T-helper 1 cell (primary cell): ENCODE measurements at places on chromosomes 11 and 22.

GRCh38 chr11:16776711-16777612 is 38.5 kb downstream of the C11orf58 start:
- no peak for DNase-seq

DNA sequence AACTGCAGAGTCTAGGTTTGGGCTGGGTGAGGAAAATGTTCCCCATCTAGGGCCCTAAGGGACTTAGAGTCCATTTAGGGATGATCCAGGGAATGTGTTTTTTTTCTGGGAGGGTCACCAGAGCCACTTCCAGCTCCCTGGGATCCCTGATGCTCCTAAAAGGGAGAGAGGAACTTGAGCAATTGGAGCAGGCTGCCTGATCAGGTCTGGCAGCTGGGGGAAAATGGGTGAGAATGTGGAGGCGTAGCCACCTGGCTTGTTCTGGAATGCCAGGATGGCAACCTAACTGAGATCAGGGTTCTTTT is 1.2 kb downstream of the PGAP2 start:
- no peak for DNase-seq

DNA sequence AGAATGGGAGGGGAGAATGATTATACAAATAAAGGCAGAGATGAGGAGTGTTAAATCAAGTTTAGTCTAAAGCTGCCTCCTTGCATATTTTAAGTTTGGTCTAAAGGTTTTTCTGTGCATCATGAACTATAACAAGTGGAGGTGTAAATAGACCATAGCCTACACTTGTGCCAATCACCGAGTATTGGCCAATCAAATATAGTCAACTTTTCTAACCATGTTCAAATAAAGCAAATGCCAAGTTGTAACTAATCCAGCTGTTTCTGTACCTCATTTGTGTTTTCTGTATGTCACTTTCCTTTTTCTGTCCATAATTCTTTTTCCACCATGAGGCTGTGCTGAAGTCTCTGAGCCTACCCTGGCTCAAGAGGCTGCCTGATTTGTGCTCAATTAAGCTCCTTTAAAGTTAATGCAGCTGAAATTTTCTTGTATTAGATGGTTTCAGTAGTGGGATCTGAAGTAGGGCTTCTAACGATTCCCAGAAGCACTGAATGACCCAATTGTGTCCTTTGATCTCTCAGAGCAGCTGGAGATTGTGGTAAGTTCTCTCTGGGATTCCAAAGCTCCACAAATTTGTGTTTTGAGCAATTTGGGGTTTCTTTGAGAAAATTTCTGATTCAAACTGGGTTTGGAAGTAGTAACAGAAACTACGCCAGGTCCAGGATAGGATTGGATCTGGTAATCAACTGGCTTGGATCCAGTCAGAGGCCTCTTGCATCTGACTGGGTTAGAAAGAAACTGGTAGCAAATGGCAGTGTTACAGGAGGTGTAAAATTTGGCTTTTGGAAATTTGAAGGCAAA is 25.6 kb downstream of the OR5A2 start:
- DNase-seq: no peak

- DNase-seq: no peak
Observed at GRCh38 chr11:66159324-66159984, 89.4 kb downstream of the PACS1 start.

- peak; percentile 81 for DNase-seq
Observed at GRCh38 chr11:64887757-64888405, 9.5 kb upstream of the EHD1 start.

- DNase-seq: no peak
Observed at GRCh38 chr11:610146-610801, 5.5 kb downstream of the IRF7 start.

GRCh38 chr11:90594658-90595057 is 371.8 kb upstream of the CHORDC1 start:
- DNase-seq: no peak

DNA sequence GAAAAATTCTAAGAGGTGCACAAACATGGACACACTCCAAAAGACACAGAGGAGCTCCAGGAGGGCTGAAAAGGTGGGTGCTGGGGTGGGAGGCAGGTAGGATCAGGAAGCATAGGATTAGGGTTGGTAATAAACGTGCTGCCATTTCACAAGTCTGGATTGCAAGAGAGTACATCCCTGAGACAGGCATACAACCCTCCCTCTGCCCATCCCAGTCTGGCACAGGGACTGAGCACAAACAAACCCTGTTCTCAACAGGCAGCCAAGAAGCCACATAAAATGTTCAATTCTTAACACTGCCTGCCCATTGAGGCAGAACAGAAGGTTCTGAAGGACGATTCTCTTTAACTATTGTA is 18.5 kb downstream of the SLC35F2 start:
- DNase-seq: no peak

GRCh38 chr11:8721609-8722500 is 39.3 kb downstream of the RPL27A start:
- DNase-seq: no peak

DNA sequence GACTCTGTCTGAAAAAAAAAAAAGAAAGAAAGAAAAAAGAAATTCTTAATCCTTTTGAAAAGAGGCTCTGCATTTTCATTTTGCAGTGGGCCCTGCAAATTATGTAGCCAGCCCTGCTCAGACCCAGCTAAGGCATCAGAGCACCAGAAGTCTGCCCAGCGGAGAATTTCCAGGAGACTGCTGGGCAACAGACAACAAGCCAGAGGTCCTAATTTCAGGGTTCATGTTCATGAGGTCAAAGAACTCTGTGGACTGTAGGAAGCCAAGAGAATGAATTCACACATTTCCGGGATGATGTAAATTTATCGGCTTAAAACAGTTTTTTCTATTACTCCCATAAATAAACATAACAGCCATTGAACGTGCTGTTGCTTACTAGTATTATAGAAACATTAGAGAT is 14.8 kb upstream of the RTCB start:
- DNase-seq: no peak

GRCh38 chr11:2802389-2803185 is 83.0 kb downstream of the CDKN1C start:
- peak; percentile 8 for DNase-seq

DNA sequence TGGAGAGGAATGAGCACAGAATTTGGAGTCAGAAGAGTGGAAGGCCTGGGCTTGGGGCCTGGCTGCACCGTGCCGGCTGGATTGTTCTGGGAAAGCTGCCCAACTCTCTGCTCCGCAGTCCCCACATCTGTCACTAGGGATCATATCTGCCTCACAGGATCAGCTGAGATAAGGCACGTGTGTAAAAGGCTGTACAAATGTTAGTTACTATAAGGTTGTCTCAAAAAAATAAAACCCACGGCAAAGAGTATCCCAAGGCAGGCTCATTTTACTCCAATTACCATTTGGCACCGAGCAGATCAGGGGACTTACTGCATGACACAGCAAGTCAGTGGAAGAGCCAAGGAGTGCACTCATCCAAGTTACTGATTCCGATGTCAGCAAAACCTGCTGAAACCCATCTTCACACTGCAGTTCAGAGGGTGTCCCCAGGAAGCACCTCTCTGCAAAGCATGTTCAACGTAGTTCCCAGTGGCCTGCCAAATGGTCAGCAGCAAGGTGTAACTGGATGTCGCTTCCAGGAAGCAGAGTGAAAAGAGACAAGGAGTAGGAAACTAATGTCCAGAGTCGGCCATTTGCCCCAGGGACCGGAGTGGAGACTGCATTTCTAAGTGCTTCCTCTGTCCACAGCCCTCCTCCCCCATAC is 18.1 kb upstream of the MRTFA start:
- no peak for DNase-seq
